Activated naive CD8-positive, alpha-beta T cell treated with anti-CD3 and anti-CD28 coated beads, Interleukin-2, amount 10 ng/mL, durations not matched to agents 7 days and 5 days (primary cell): ENCODE measurements at places on chromosomes 11 and 22. TPM values are rescaled to one million over a fixed set of nuclear protein-coding genes. Genes with fewer than 3 reads are reported as not detected.

Gene PIWIL4
- 1.5 TPM for total RNA-seq

Gene MS4A5
- not detected for total RNA-seq

Gene TCIRG1
- total RNA-seq: 297 TPM

Gene OR51E2
- not detected for total RNA-seq

Gene CBX7
- 71.3 TPM for total RNA-seq

Gene RBX1
- 68.6 TPM for total RNA-seq

Gene KCNE3
- 0.23 TPM for total RNA-seq

Gene OR4C11
- total RNA-seq: not detected

Gene LIMK2
- total RNA-seq: 39.9 TPM

Gene ST14
- total RNA-seq: 0.51 TPM

- no peaks in the 10 kb centered on the region for H3K4me1 ChIP-seq
- DNase-seq: no peak
- peaks cover 39% of the 10 kb centered on the region for H3K27me3 ChIP-seq
Measured at GRCh38 chr11:71563406-71563805, 2.0 kb upstream of the KRTAP5-10 start.

DNA sequence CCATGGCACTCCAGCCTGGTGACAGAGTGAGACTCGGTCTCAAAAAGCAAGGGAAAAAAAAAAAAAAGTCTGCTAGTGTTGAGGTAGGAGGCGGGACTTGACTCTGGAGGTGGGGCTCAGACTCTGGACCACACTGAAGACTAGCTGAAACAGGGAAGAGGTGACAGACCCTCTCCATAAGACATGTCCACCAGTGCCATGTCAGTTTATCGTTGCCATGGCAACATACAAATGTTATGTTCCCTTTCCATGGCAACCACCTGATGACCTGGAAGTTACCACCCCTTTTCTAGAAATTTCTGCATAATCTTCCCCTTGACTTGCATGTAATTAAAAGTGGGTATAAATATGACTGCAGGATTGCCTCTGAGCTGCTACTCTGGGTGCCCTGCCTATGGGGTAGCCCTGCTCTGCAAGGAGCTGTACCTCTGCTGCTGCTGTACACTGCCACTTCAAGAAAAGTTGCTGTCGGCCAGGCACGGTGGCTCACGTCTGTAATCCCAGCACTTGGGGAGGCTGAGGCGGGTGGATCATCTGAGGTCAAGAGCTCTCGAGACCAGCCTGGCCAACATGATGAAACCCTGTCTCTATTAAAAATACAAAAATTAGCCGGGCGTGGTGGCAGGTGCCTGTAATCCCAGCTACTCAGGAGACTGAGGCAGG is 55.1 kb downstream of the KIAA1671 start:
- DNase-seq: no peak
- peaks cover 2% of the 10 kb centered on the region for H3K36me3 ChIP-seq
- H3K27me3 ChIP-seq: peaks cover 3% of the 10 kb centered on the region
- no peak overlapping the region for H3K27ac ChIP-seq
- H3K4me1 ChIP-seq: peaks cover 2% of the 10 kb centered on the region

DNA sequence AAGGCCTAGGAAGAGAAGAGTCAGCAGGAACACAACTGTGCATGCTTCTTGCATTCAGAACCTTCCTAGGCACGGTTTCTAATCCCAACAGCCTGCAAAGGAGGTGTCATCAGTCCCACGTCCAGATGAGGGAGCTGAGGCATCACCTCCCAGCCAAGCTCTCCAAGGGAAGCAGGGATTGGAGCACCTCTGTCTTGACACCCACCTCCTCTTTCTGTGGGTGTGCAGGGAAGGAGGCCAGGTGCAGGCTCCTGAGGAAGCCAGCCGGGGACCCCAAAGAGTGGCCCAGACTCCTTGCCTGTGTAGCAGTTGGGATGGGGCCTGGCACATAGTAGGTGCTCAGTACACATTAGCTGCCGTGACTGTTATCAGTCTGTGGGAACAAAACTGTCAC is 2.0 kb downstream of the PNPLA5 start:
- peaks cover 1% of the 10 kb centered on the region for H3K4me1 ChIP-seq
- peak; percentile 6 for DNase-seq
- H3K27ac ChIP-seq: no peak overlapping the region
- H3K27me3 ChIP-seq: peaks cover 37% of the 10 kb centered on the region
- no peaks in the 10 kb centered on the region for H3K36me3 ChIP-seq

DNA sequence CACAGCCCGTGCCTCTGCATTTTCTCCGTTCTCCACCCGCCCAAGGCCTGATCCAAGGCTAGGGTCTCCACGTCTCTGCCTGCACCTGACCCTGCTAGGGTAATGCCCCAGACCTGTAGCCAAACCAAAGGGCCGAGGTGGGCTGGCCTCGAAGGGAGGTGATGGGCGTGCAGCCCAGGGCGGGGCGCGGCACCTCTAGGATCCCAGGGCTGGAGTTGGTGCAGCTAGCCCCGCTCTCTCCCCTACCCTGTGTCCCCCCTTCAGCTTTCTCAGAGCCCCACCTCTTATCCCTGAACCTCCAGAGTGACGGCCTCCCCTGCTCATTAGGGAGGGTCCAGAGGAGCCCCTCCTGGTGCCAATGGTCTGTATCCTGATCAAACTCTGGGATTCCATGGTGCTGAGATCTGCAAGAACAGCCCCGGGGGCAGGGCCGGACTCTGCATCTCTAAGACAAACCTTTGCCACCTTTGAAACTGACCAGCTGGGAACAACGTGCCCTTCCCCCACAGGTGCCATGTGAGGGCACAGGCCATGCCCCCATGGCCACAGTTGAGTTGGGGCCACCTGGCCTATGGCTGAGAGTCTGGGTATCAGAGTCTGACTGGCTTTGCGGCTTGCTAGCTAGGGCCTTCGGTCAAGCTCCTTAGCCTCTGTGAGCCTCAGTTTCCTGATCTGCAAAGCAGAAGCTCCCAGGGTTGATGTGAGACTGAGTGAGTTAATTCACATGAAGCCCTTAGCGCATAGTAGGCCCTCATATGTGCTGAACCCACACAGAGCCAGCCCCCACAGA is 23.1 kb upstream of the CBX7 start:
- H3K27ac ChIP-seq: peak overlapping the region; percentile 56
- H3K27me3 ChIP-seq: no peaks in the 10 kb centered on the region
- DNase-seq: no peak
- H3K36me3 ChIP-seq: no peaks in the 10 kb centered on the region

DNA sequence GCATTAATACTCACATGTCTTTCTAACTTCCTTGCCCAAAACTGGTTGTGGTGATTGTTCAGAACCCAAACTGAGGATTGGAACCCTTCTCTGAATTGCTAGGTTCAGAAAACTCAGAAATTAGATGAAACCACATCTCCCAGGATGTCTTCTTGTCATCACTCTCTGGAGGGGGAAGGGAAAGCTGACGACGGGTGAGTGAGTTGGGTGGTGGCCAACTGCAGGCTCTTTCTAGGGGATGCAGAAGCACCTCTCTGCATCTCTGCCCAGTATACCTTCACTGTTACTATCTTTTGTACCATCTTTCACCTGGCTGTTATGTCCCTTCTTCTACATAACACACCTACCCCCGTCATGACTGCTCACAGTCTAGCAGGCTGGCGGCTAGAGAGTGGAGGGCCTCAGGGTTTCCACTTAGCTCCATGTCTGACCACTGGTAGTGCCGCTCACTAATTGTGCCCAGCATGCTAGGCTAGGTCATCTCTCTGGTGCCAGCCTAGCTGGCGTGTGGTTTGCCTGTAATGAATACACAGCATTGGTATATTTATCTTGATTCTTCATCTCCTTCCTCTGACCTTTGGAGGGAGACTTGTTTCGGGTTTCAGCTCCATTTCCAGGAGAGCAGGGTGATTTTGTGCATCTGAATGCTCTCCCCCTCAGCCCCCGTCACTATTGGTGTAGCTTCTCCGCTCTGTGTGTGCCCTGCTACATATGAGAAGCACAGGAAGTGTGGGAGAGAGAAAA is 7.3 kb downstream of the GRAMD1B start:
- H3K4me3 ChIP-seq: peak overlapping the region; percentile 34
- H3K4me1 ChIP-seq: peaks cover 75% of the 10 kb centered on the region
- no peaks in the 10 kb centered on the region for H3K27me3 ChIP-seq
- DNase-seq: no peak
- peaks cover 50% of the 10 kb centered on the region for H3K36me3 ChIP-seq

GRCh38 chr11:67286621-67287333 is 2.3 kb upstream of the ANKRD13D start:
- peaks cover 19% of the 10 kb centered on the region for H3K36me3 ChIP-seq
- DNase-seq: no peak
- peaks cover 32% of the 10 kb centered on the region for H3K4me1 ChIP-seq
- no peaks in the 10 kb centered on the region for H3K27me3 ChIP-seq
- H3K27ac ChIP-seq: peak overlapping the region; percentile 96

GRCh38 chr11:133146697-133147306 is 385.5 kb downstream of the OPCML start:
- H3K36me3 ChIP-seq: no peaks in the 10 kb centered on the region
- no peak for DNase-seq
- no peaks in the 10 kb centered on the region for H3K27me3 ChIP-seq
- no peaks in the 10 kb centered on the region for H3K4me1 ChIP-seq

DNA sequence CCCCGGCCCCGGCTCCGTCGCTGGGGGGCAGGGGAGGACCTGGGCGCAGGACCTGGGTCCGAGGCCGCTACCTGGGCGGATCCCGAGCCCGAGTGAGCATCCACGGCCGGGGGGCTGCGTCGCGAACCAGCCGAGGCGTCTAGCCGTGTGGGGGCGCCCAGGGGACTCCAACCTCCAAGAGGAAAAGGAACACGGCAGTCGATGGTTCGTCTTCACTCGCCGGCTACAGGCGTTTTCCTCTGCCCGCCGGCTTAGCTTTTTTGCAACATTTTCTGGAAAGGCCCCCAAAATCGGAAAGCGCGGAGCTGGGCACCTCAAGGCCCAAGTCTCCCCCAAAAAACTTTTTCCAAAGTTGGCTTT is 666 bp downstream of the PDGFB start:
- H3K4me1 ChIP-seq: peaks cover 19% of the 10 kb centered on the region
- peak; percentile 39 for DNase-seq
- H3K36me3 ChIP-seq: peaks cover 2% of the 10 kb centered on the region
- H3K27me3 ChIP-seq: peaks cover 60% of the 10 kb centered on the region
- H3K27ac ChIP-seq: no peak overlapping the region

GRCh38 chr11:102302241-102302640 is 15.0 kb upstream of the BIRC3 start:
- no peak overlapping the region for H3K27ac ChIP-seq
- no peak overlapping the region for H3K4me3 ChIP-seq
- no peaks in the 10 kb centered on the region for H3K27me3 ChIP-seq
- H3K4me1 ChIP-seq: peaks cover 47% of the 10 kb centered on the region
- no peak for DNase-seq

GRCh38 chr22:19430890-19431541 is 517 bp downstream of the HIRA start:
- peak overlapping the region; percentile 92 for H3K4me3 ChIP-seq
- peaks cover 16% of the 10 kb centered on the region for H3K36me3 ChIP-seq
- H3K27me3 ChIP-seq: no peaks in the 10 kb centered on the region
- peak; percentile 67 for DNase-seq

DNA sequence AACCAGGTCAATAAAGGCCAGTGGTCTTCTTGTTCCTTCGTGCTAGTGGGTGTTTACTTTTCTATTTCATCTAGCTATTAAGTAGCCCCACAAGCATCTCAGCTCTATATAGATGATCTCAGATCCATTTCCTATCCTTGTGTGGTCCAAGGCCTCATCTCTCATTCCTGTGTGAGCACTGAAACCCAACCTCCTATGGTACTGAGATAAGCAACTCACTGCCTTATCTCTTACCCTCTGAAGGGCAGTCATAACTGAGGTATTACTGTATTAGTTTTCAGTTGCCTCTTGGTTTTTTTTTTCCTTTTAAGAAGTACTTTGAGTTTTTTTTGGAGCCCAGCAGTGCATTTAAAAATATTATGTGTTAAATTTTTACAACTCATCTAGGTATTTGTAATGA is 28.3 kb downstream of the ACER3 start:
- H3K4me3 ChIP-seq: no peak overlapping the region
- no peaks in the 10 kb centered on the region for H3K27me3 ChIP-seq
- DNase-seq: no peak
- H3K27ac ChIP-seq: no peak overlapping the region

DNA sequence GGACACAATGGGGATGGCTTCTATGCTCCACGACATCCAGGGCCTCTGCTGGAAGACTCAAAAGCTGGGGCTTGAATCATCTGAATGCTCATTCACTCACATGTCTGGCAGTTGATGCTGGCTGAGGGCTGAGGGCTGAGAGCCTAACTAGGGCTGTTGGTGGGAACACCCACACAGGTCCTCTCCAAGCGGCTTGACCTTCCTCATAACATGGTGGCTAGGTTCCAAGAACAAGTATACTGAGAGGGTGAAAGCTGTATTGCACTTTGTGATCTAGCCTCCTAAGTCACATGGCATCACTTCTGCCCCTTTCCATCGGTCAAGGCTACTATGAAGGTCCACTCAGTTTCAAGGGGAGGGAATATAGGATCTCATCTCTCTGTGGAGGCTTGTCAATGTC is 7.5 kb downstream of the TMEM151A start:
- H3K4me1 ChIP-seq: no peaks in the 10 kb centered on the region
- no peak overlapping the region for H3K4me3 ChIP-seq
- peaks cover 8% of the 10 kb centered on the region for H3K27me3 ChIP-seq
- no peak for DNase-seq
- H3K27ac ChIP-seq: no peak overlapping the region
- no peaks in the 10 kb centered on the region for H3K36me3 ChIP-seq

- H3K4me1 ChIP-seq: peaks cover 6% of the 10 kb centered on the region
- no peak within 1 kb of the TSS for H3K4me3 ChIP-seq
- DNase-seq: no peak
- H3K27me3 ChIP-seq: peaks cover 77% of the 10 kb centered on the region
Measured at GRCh38 chr22:32255217-32255616, at the start of gene SLC5A4. SLC5A4 (minus strand) TSS chr22:32255347; CDS start chr22:32255329, 18 bp downstream.

- H3K36me3 ChIP-seq: no peaks in the 10 kb centered on the region
- no peaks in the 10 kb centered on the region for H3K27me3 ChIP-seq
- no peak overlapping the region for H3K4me3 ChIP-seq
- no peak for DNase-seq
- H3K27ac ChIP-seq: no peak overlapping the region
Measured at GRCh38 chr11:44780940-44781631, 54.3 kb downstream of the TSPAN18 start.

DNA sequence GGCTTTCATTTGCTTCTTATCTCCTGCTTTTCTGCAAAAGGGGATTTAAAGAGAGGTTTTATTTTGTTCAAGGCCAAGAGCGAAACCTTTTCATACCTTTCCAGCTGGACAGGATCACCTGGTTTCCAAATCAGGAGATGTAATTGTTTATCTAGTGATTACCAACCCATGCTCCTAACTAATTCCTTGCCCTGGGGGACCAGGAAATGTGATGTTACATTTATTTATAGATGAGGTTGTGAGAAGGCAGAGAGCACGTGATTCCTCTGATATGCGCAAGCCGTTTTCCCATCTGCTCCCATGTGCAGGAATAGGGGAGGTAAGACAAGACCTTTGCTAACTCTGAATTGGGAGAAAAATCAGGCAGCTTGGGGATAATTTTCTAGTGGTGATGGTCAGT is 507.2 kb upstream of the LARGE1 start:
- H3K27ac ChIP-seq: no peak overlapping the region
- no peaks in the 10 kb centered on the region for H3K4me1 ChIP-seq
- H3K27me3 ChIP-seq: no peaks in the 10 kb centered on the region
- H3K4me3 ChIP-seq: no peak overlapping the region
